Hindlimb muscle (tissue), 1 donor: ENCODE measurements at places on chromosomes 13 and 19. TPM values are rescaled to one million over a fixed set of nuclear protein-coding genes. Genes with fewer than 3 reads are reported as not detected.

CKM gene
- 4,137 TPM for polyA plus RNA-seq

PABPC3 gene
- polyA plus RNA-seq: 0.39 TPM

C3 gene
- polyA plus RNA-seq: 60.1 TPM

SPACA4 gene
- not detected for polyA plus RNA-seq

FGF21 gene
- polyA plus RNA-seq: not detected

TMEM91 gene
- polyA plus RNA-seq: 6.8 TPM

CADM4 gene
- polyA plus RNA-seq: 7.8 TPM

ZFR2 gene
- not detected for polyA plus RNA-seq

CD79A gene
- 0.63 TPM for polyA plus RNA-seq

MISP gene
- 0.21 TPM for polyA plus RNA-seq

ZSCAN1 gene
- 1.6 TPM for polyA plus RNA-seq

FDX2 gene
- 19.4 TPM for polyA plus RNA-seq
